Pericardium fibroblast (primary cell): ENCODE measurements at places on chromosomes 4 and X. TPM values are rescaled to one million over a fixed set of nuclear protein-coding genes. Genes with fewer than 3 reads are reported as not detected.

Gene EDA
- 3.1 and 4.1 TPM in 2 replicates for total RNA-seq

Gene FGFBP2
- total RNA-seq = not detected in 2 replicates

Gene SEPTIN6
- total RNA-seq = 16.6 and 17.1 TPM in 2 replicates

Gene HSFX1
- total RNA-seq = 0.12 and 0.60 TPM in 2 replicates

Gene ARSD
- 7.6 and 8.3 TPM in 2 replicates for total RNA-seq

Gene COMMD8
- total RNA-seq = 18.4 and 39.7 TPM in 2 replicates

Gene CXCL3
- 4.9 and 7.8 TPM in 2 replicates for total RNA-seq

Gene REELD1
- not detected in 2 replicates for total RNA-seq

Gene TLR3
- 3.6 and 7.5 TPM in 2 replicates for total RNA-seq

Gene USP51
- 0.70 and 4.3 TPM in 2 replicates for total RNA-seq

Gene UGT2B17
- not detected in 2 replicates for total RNA-seq

Gene GC
- not detected in 2 replicates for total RNA-seq

Gene FGA
- not detected in 2 replicates for total RNA-seq

Gene OTC
- not detected in 2 replicates for total RNA-seq

Gene OCIAD1
- total RNA-seq = 118 and 127 TPM in 2 replicates

Gene KLB
- total RNA-seq = not detected in 2 replicates

Gene NAP1L5
- 3.2 and 6.5 TPM in 2 replicates for total RNA-seq

Gene KIAA0232
- 10.7 and 15.9 TPM in 2 replicates for total RNA-seq
